ENCODE measurements at places on chromosomes 4 and X.

DNA sequence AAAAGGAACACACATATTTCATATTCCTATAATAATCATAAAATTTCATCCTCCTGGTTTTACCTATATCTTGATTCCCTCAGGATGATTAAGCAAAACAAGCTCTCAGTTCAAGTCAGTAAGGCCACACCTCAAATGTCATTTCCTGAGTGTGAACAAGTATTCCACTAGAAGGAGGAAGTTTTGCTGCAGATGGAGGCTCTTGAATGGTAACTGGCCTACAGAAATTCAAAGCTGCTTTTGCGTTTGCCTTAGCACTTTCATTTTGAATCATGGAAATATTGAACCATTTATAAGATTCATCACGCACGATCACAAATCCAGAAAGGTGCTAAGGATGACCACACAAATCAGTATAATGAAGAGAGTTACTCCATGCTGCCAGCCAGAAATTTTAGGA is 254.4 kb upstream of the CXXC4 start:
- DNase-seq, result no peak

DNA sequence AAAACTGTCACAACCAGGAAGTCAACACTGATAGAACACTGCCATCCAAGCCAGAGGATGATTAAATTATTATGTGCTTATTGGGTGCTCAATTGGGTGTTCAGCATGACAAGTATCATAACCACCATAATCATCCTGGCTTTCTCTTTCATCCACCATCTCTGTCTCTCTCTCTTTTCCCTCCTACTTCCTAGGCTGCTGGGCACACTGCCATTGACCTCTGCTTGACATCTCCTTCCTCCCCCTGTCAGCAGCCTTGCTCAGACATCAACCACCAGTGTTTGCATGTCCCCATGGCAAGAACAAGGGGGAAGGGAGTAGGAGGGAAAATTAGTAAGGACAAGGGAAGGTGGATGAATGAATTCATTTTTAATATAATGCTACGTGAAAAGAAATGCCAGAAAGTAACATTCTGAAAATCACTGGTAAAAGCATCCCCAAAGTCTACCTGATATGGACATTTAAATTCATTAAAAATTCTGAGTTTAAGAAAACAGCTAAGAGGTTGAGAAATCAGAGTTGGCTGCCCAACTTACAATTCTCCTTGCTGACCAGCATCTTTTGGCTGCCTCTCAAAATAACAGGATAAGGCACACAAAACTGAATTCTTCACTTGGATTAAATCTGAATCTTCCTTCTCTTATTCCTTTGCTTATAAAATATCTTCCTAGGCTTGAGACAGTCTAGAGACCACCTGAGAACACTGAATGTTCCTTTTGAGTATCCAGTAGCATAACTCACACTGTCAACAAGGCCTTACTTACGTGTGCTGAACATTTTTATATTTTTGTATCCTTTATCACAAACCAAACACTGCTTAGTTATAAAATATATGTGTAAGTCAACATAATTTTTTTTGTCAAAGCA is 48.5 kb downstream of the SNCA start:
- no peak for DNase-seq

DNA sequence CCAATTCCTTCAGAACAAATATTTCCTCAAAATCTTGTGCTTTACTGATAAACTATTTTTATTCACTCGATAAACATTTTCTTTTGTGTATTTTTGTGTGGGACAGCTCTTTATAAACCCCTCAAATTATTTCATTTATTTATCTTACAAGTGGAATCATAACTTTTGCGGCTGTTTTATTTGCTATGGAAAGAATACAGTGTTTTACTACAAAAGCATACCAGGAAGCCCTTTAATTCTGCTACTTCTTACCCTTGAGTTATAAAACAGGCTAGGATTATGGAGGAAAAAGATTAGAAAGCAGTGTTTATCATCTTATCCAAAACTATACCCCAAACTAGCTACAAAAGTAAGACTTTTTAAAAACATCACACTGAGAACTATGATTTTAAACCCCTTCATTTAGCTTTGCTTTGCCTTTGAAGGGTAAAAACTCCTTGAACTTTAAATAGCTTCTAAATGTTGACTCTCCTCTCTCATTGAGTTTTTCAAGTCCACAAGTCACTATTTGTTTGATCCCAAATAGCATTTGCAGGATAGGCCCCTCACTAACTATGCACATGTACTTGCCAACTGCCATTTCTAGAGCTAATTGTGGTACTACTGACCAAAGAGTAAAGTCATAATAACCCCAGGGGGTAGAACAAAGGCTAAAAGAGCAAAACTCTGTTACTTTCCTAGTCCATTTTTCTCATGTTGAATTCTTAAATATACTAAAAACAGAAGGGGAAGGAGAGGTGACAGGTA is 45.8 kb upstream of the SGMS2 start:
- DNase-seq, result no peak

DNA sequence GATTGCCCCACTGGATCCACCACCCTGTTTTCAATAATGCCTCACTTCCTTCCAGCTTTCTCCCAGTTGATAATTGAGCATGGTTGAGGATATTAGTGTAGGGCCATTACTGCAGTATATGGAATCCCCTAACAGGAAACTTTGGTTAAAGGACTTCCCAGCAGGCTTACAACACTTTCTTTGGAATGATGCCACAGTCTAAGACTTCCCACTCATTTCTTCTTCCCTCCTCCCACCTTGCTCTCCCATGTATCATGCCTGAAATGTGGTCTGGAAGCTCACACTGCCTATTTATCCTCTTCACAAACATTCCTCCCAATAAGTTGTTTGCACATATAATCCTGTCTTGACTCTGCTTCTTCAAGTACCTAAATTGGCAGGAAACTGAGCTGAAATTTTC is 863.3 kb downstream of the CENPC start:
- no peak for DNase-seq

- no peak for DNase-seq
Measured at GRCh38 chrX:121356850-121357171, 309.4 kb downstream of the GLUD2 start.

- no peak for DNase-seq
Measured at GRCh38 chr4:70688795-70689231, 481 bp downstream of the UTP3 start.

DNA sequence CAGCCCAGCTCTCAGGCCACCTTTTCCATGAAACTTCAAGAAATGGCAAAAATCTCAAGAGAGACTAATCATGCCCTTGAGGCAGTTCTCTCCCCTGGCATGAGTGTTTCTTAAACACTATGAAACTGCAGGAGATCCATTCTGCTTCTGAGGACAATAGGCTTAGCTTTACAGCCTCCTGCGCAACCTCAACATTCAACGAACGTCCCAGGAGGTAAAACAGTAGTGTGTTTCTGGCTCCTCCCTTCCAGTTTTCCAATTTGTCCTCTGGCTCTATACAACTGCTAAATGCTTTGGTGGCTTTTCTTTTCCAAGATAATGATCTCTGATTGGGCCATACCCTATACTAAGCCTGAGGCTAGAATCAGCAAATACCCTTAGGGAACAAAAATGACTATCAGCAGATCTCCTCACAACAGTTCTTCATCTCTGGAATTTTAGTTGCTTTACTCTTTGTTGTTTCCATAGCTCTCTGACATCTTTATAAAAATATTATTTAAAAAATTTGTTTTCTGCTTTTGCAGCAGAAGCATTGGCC is 87.0 kb upstream of the FAT1 start:
- DNase-seq, result no peak
